ENCODE measurements at places on chromosomes 13 and 19.

DNA sequence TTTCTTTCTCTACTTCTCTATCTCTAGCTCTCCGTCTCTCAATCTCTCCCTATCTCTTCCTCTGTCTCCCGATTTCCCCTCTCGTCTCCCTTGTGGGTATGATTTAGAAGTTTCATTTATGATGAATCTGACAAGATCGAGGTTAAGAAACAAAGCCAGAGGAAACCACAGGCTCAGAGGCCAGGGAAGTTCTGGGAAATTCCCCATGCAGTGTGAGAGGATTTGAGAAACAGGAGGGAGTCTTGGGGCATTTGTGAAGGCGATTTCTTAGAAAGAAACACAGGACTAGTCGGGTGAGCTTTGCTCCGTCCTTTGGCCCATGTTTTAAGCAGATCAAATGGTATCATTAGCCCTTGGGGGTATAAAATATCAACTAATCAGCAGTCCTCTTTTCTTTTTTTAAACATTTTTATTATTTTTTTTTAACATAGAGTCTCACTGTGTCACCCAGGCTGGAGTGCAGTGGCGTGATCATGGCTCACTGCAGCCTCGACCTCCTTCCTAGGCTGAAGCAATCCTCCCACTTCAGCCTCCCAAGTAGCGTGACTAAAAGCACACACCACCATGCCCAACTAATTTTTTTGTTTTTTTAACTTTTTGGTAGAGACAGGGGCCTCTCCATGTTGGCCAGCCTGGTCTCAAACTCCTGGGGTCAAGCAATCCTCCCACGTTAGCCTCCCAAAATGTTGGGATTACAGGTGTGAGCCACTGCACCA, 25.8 kb downstream of the TNFSF9 start:
- DNase-seq, result no peak

DNA sequence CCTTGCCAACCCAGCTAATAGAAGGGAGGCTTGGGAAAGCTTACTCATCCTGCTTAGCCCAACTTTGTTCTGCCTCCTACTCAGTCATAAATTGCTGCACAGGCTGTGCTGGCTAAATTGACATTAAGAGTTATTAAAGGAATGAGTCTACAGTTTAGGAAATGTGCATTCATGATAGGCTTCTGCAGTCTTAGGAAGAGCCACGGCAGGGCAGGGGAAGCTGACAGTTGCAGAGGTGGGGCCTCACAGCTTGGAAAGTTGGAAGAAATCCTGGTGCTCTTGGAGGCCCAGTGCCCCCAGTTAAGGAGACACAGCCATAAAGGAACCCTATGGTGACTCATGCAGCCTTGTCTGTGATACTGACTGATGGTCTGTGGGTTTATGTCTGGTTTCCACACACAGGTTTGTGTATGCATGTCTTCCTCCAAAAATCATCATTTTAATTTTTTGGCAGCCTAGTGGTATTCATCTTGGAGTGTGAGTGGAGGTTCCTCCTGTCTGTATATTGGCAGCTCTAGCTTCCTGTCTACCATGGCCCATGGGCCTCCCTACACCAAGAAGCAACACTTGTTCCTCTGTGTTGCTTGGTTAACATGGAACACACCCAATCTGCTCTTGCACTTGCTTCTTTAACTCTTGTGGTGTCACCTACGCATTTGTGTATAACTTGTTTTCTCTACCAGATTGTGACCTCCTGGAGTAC, 135.0 kb upstream of the KL start:
- peak; percentile 16 for DNase-seq

- no peak for DNase-seq
Measured at GRCh38 chr13:32409561-32410421, 18.1 kb downstream of the N4BP2L1 start.

DNA sequence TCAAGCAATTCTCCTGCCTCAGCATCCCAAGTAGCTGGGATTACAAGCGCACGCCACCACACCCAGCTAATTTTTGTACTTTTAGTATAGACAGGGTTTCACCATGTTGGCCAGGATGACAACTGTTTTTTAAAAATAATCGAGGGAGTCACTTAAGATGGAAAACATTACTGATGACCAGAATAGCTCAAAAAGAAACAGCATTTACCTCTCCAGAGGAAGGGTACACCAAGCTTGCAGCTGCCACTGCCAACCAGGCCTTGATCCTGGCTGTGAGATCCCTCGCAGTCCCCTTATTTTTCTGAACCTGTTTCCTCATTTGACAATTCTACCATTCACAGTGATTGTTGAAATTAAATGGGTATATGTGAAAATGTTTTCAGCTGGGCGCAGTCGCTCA, 14.5 kb downstream of the PDCD5 start:
- no peak for DNase-seq

DNA sequence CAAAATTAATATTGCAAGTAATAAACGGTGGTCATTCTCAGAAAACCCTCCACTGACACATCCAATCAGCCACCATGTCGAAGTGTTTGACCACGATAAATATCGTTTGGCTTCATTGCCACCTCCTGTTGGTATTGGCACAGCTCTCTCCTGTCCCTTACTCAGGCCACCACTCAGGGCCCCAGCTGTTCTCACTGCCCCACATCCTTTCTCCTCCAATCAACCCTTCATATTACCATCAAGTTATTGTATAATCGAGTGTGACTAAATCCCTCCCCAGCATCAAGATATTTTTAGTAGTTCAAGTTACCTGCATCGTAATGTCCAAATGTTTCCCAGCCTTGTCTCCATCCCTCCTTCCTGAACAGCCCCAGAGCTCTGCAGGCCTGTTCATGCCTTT, 50.4 kb downstream of the SACS start:
- DNase-seq, result peak; percentile 82

DNA sequence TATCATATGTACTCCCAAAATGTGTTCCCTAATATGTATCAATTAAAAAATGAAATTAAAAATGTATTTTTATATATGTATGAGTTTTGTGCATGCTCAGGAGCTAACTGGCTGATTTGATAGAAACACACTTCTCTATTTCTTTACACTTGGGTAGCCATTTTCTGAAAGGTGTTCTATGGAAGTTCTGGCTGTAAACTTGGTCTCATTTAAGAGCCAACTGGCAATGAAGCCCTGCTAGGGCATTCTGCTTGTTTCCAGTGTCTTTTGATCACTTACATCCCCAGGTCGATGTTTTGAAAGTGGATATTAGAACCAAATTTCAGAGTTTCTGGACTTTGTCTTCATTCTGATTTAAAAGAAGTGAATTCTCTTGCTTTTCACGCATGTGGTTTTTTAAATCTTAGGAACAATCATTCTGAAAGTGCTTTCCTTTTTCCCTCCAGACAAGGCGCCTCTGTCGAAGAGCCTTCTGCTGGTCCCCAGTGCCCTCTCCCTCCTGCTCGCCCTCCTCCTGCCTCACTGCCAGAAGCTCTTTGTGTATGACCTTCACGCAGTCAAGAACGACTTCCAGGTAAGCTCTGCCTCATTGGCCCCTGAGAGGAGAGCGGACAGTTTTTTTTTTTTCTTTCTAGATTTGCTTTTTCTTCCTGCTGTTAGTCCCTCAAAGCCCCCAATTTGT, 20.1 kb downstream of the GPR18 start:
- DNase-seq, result no peak

DNA sequence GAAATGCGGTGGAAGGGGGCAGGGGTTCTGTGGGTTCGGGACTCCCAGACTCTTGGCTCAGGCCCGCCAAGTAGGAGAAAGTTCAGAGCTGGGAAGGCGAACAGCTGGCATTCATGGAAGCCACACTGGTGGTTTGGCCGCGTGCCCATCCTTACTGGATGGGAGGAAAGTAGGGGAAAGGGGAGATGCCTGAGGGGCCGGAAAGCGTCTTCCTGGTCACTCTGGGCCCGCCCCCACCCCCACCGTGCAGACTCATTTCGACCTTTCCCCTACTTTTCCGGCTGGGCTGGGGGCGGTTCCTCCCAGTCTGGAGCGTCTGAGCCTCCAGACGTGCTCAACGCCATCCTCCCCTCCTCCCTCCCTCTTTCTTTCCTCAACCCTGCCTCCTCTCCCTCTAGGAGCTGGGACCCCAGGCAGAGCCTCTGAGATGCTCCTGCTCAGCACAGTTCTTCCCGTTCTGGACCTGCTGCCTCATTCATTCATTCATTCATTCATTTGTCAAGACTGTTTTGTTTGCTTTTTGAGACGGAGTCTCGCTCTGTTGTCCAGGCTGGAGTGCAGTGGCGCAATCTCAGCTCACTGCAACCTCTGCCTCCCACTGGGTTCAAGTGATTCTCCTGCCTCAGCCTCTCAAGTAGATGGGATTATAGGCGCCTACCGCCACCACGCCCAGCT, 3.5 kb downstream of the ANGPTL4 start:
- peak; percentile 100 for DNase-seq

GRCh38 chr19:38193445-38193844, 30.6 kb downstream of the DPF1 start:
- DNase-seq, result no peak

GRCh38 chr19:43780706-43781525, at the start of gene KCNN4:
Gene KCNN4, minus strand, starts transcription at chr19:43780973. Its CDS starts 112 bp downstream, at chr19:43780861.
- DNase-seq, result no peak

DNA sequence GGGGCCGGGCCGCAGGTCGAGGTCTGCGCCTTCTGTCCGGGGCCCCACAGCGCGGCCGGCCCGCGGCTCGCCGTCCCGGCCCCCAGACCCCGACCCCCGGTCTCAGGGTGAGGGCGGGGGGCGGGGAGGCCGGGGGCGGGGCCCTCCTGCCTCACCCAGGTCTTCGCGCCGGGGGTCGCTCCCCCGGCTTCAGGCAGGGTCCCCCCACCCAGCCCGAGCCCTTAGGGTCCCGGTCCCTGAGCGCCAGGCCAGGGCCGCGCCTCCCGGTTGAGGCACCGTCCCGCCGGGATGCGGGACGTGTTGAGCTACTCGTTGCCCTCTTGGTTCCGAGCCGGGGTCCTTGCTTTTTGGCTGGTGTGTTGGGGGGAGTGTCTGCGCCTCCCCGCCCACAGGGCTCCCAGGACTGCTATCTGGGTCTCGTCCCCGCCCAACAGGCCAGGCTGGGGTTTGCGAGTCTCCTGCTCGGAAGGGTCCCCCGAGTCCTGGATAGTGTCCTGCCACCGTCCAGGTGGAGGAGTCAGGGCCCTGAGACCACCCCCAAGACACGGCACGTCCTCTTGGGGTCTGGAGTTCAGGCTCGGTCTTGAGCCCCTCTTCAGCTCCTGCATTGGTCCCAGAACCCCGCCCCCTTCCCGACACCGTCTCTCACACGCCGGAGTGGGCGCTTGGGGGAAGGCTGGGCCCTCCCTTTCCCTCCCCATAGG, 452 bp downstream of the PIAS4 start:
- DNase-seq, result peak; percentile 46

DNA sequence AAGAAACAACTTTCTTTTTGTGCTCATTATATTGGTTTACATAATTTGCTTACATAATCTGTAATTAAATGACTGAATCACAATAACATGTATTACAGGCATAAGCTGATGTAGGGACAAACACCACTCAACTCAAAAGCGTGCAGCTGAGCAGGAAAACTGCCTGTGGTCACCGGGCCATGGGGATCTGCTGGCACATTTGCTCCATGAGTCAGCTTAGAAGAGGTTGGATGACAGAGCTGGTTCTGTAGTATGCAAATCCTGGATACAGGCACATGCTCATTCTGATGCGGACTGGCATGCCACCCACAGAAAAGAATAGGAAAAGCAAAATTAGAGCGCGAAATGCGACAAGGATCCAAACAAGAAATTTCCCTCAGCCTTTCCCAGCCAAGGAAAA, 128.6 kb downstream of the USP12 start:
- peak; percentile 89 for DNase-seq

GRCh38 chr13:28819046-28819730, 951 bp upstream of the MTUS2 start:
- peak; percentile 50 for DNase-seq

DNA sequence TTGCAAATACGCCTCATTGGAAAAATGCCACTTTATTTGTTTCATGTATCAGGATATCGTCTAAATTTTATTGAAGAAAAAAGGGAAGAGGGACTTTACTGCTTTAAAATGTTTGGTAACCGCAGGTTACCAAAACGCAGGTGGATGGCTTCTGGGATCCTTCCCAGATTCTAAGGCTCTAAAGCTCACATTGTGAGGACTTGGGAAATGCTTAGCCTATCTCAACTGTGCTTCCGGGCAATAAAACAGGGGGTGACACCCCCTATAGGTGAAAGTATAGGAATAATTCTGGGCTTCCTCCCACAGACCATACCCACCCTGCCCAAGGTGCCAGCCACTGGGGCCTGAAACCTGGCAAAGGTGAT, 73.2 kb upstream of the IPO5 start:
- peak; percentile 6 for DNase-seq

GRCh38 chr13:71290963-71291841, 575.8 kb downstream of the DACH1 start:
- peak; percentile 42 for DNase-seq

DNA sequence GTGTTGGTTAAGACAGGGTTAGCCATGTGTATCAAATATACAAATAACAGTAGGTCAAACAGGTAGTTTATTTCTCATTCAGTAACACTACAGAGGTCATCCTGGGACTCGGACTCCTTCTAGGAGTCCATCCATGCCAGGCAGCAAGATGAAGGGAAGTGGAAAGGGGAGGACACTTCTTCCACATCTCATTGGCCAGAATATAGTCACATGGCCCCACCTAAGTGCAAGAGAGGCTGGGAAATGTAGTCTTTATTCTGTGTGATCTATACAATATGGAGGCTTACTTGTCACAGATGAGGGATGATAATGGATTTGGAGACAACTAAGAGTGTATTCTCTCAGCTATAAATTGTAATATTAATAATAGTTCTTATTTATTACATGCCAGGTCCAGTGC, 31.1 kb downstream of the RDH8 start:
- DNase-seq, result no peak

DNA sequence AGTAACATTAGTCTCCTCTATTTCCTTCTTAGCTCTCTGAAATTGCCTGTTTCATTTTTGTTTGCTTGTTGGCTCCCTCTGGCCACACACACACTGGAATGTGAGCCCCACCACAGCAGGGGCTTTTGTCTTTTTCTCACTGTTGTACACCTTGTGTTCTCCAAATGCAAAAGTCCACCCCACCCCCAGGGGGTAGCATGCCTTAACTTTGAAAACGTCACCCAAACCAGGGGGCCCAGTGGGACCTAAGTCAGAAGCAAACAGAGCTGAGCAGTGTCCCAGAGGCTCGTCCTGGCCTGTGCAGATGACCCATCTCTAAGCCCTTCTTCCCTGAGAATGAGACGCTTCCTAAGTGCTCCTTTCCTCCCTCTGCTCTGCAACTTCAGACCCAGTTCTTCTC, 614.1 kb downstream of the UQCRFS1 start:
- no peak for DNase-seq
